Tongue (tissue), 3 donors: ENCODE measurements at places on chromosomes 6 and 20. TPM values are rescaled to one million over a fixed set of nuclear protein-coding genes. Genes with fewer than 3 reads are reported as not detected.

DNA sequence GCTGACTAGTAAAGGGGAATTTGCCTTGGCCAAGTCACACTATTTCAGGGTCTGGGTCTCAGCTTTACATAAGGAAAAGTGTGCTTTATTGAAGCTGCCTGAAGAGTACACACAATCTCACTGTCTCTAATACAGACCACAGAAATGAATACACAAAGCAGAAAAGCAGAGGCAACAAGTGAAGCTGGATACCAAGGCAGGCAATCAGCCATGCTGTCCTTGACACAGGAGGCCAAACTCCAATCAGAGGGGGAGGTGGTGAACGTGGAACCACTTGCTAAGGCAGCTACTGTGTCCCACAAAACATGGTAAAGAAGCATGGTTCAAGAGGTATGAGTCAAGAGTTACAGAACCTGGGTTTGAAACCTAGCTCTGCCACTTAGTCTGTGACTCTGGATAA lies 21.8 kb upstream of the CCND3 start:
- no peak for DNase-seq

- peak; percentile 45 for DNase-seq
Observed at GRCh38 chr6:168949981-168950857, 303.4 kb downstream of the THBS2 start.

DNA sequence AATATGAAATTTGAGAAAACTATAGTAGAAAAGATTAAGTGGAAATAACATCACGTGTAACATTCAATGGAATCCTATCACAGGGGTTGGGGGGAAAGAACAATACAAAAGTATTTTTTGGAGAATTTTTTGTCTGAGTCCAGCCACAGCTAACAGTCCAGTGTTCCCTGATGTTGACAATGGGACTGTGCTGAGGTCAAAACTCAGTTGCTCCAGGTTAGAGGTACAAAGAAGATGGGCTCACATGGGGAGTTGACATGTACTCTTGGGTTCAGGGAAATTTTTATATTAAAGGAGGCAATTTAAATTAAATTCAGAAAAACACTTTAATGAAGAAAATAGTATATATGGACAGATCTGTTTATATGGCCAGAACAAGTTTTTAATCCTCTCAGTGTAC lies 995 bp downstream of the MYCT1 start:
- no peak for DNase-seq

- no peak for DNase-seq
Observed at GRCh38 chr6:124613031-124613430, 349.2 kb upstream of the RNF217 start.

NTSR1 gene
- not detected for total RNA-seq

GRCh38 chr6:168022488-168023321 lies 25.2 kb downstream of the KIF25 start:
- no peak for DNase-seq

GRCh38 chr20:46221256-46221833 lies 87.0 kb downstream of the CDH22 start:
- DNase-seq = peak; percentile 67

GRCh38 chr20:49400410-49400809 lies 82.1 kb downstream of the KCNB1 start:
- DNase-seq = peak; percentile 68

GRCh38 chr6:57432157-57432556 lies 114.7 kb downstream of the PRIM2 start:
- DNase-seq = no peak

- peak; percentile 28 for DNase-seq
Observed at GRCh38 chr6:53062169-53062539, 3.0 kb upstream of the FBXO9 start.

CCN6 gene
- not detected for total RNA-seq

- DNase-seq = no peak
Observed at GRCh38 chr6:76174722-76175121, 102.3 kb upstream of the IMPG1 start.

DNA sequence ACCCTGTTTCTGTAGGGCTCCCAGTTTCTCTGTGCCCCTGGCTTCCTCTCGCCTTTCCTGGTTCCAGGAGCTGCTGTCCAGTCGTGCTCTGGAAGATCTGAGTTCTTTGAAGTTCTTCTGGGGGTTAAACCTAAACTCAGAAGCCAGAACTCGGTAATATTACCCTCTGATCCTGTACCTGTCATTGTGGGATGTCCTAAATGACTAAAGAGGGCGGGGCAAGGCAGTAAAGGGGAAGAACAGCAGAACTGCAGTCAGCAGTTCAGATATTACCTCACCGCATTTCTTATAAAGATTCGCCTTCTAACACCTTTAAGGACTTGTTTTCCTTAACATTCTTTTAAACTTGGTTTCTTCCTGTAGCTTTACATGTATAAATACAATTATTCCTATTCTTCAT lies 63.9 kb downstream of the FAM120B start:
- DNase-seq = no peak

GRCh38 chr20:7459083-7459482 lies 481.2 kb downstream of the HAO1 start:
- no peak for DNase-seq

- DNase-seq = no peak
Observed at GRCh38 chr20:53916173-53916512, 154.3 kb downstream of the BCAS1 start.

DNA sequence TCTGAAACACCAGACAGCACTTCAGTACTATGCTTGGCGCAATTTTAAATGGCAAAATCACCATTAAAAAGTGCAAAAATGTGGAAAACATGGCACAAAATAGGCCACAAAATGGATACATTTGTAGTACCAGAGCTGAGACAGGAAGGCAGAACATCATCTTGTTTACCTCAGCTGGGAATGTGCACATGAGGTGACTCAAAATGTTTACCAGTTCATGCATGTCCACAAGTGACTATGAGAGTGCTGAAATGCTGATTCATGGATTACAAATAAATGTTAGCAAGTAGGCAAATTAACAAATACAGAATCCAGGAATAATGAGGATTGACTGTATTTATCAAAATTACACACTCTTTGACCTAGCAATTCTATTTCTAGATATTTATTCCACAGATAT lies 201.6 kb downstream of the ISM1 start:
- no peak for DNase-seq

DNA sequence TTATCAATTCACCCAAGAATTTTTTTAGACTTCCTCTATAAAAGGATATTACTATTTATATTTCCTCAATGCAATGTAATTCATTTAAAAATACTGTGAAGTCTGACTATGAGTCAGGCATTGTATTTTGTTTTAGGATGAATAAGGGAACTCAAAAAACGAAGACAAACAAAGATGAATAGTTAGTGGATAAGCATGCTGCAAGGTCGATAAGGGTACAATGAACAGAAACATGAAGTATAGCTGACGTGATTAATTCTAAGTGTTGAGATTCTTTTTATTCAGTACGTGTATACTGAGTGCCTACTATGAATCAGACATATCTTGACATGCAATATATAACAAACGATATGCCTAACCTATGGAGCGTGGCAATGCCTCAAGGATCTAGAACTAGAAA lies 105.4 kb downstream of the PDE10A start:
- no peak for DNase-seq

GRCh38 chr6:161949531-161949930 lies 675.7 kb upstream of the AGPAT4 start:
- no peak for DNase-seq

- no peak for DNase-seq
Observed at GRCh38 chr6:24872779-24873178, 63.0 kb downstream of the RIPOR2 start.

CLPSL1 gene
- total RNA-seq = not detected

GRCh38 chr20:64278317-64278681 lies 22.8 kb downstream of the PCMTD2 start:
- DNase-seq = no peak

- peak; percentile 93 for DNase-seq
Observed at GRCh38 chr6:41505122-41506049, 40.8 kb upstream of the FOXP4 start.

DNA sequence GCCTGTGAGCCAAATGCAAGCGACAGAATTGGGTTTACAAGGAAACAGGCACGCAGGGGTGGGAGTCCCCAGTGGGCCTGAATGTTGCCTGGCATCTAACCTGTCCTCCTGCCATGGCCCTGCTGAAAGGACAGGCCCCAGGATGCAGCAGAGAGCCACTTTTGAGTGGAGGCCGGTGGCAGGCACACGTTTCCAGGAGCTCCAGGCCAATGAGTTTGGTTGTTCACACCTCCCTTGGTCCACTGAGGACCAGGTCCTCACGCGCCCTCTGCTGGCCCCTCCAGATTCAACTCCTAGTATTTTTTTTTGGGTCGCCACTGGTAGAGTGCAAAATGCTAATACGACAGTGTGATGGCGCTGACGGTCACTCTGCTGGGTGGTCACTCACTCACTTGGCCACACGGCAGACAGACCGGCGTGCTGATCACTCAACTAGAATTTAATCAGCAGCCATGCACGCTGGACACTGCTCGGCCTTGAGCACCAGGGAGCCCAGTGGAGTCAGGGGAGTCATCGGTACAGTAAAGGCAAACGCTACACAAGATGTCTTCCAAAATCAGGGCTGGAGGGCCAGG lies 81.7 kb upstream of the NFATC2 start:
- peak; percentile 75 for DNase-seq

DNA sequence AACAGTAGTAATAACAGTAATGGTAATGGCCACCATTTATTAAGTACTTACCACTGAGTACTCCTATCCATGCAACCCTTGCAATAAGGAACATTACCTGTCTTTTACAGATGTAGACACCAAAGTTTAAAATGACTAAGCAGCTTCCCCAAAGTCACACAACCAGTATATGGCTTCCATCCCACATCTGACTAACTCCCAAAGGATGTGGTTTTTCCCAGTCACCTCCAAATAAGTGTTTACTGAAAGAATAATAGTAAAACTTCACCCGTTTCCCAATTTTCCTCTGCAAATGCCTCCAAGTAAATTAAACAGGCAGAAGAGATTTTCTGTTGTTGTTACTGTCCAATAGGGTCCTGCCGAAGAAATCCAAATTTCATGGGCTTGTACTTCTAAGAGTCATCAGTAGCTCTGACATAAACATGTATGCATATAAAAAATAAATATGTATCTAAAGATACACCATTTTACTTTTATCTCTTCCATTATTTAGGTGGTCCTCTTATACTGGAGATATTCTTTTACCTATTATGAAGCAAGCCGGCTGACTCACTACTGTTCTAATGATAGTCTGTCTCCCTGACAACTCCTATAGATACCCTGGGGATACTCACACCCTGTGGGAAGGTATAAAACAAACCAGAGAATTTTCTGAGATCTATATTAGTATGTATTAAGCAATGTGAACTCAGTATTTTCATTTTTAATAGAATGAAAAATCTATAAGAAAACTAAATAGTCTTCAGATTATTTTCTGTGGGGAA lies 77.9 kb upstream of the ID4 start:
- DNase-seq = no peak

- DNase-seq = peak; percentile 49
Observed at GRCh38 chr6:170178561-170179477, 112.1 kb downstream of the DLL1 start.

- DNase-seq = peak; percentile 73
Observed at GRCh38 chr6:42787063-42787472, 5.2 kb downstream of the BICRAL start.

GRCh38 chr20:48338717-48339116 lies 489.1 kb downstream of the PREX1 start:
- no peak for DNase-seq

EFCAB8 gene
- 2.3 TPM for total RNA-seq

GRCh38 chr6:137471986-137472385 lies 22.2 kb downstream of the OLIG3 start:
- DNase-seq = no peak

DNA sequence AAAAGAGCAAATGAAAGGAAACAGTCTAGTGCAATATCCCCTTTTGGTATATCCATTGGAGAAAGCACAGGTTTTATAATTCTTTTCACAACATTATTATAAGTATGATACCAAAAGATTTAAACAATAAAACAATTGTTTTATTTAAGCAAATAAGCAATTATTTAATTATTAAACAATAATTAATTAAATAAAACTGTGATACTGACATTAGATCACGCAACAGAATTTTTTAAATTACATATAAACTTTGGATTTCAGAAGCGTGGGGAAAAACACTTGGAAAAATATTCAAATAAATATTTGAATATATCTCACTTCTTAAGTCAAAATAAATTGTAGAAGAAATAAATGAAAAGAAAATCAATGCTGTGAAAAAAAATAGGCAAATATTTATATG lies 76.2 kb upstream of the STXBP5 start:
- DNase-seq = no peak

GRCh38 chr20:38034108-38034649 lies 633 bp downstream of the RPRD1B start:
- DNase-seq = no peak

SNAP91 gene
- total RNA-seq = 2.9 TPM
